ENCODE measurements at places on chromosomes 5 and 9.

GRCh38 chr5:135329066-135329912, 69.7 kb downstream of the MACROH2A1 start:
- DNase-seq, result no peak

- no peak for DNase-seq
Measured at GRCh38 chr9:112009656-112010055, 113.0 kb downstream of the UGCG start.

GRCh38 chr9:1960342-1961042, 54.7 kb upstream of the SMARCA2 start:
- DNase-seq, result no peak

DNA sequence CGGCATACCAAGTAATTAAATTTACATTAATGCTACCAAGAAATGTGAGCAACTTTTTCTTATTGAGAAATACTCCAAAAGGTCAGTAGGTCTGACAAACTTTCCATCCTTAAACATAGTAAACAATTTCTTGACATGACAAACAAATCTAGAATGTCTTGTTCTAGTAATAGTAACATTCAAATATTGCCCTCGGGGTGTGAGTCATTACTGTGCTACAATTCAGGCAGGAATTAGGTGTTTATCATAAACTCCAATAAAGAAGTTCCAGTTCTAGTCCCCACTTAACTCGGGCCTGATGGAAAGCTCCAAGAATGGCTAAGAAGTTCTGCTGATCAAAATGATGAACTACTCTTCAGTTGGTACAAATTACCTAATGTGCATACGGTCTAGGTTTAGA, 235.6 kb upstream of the TUSC1 start:
- no peak for DNase-seq

GRCh38 chr5:171882118-171882517, 96.5 kb downstream of the SMIM23 start:
- DNase-seq, result no peak

DNA sequence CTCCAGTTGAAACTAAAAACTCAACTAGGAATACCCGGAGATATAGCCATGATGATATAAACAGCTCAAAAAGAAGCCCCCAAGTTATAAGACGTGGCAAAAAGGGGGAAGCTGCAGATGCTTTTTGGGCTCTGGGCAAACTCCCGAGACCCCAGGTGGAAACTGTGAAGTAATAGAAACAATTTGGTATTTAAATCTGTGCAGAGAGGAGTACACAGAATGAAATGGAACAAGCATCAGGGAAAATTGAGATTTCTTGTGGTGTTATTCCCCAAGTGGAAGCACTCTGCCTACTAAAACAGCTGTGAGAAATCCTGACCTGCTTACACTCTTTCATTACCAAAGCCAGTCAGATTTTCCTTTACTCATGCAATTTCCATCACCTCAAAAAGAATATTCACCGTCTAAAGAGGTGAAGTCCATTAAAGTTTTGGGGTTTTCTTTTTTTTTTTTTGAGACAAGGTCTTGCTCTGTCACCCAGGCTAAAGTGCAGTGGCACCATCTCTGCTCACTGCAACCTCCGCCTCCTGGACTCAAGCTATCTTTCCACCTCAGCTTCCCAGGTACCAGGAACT, 23.5 kb downstream of the SAXO1 start:
- DNase-seq, result no peak

- DNase-seq, result no peak
Measured at GRCh38 chr5:174047472-174048099, 2.1 kb downstream of the NSG2 start.

GRCh38 chr5:141491323-141492167, 2.7 kb downstream of the PCDHGC5 start:
- DNase-seq, result no peak

GRCh38 chr5:14872070-14872989, 752 bp upstream of the ANKH start:
- DNase-seq, result peak; percentile 35

DNA sequence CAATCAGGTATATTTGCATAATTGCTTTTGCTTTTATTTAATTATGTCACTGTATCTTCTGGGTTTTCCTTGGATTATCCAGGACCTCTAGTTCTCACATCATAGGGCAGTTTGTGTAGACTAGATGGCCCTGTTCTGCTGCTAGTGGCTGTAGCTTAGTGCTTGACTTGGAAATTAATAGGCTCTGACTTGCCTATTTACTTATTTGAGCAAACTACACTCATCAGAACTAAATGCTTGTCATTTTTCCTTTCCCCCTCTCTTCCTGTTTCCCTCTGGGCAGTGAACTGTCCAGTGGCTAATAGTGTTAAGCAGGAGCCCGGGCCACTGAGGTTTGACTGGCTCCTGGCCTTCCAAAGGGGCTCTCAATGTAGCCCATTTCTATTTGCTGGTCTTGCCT, 135.7 kb downstream of the MAN2A1 start:
- no peak for DNase-seq

GRCh38 chr5:131509801-131510200, 125.2 kb downstream of the RAPGEF6 start:
- no peak for DNase-seq

DNA sequence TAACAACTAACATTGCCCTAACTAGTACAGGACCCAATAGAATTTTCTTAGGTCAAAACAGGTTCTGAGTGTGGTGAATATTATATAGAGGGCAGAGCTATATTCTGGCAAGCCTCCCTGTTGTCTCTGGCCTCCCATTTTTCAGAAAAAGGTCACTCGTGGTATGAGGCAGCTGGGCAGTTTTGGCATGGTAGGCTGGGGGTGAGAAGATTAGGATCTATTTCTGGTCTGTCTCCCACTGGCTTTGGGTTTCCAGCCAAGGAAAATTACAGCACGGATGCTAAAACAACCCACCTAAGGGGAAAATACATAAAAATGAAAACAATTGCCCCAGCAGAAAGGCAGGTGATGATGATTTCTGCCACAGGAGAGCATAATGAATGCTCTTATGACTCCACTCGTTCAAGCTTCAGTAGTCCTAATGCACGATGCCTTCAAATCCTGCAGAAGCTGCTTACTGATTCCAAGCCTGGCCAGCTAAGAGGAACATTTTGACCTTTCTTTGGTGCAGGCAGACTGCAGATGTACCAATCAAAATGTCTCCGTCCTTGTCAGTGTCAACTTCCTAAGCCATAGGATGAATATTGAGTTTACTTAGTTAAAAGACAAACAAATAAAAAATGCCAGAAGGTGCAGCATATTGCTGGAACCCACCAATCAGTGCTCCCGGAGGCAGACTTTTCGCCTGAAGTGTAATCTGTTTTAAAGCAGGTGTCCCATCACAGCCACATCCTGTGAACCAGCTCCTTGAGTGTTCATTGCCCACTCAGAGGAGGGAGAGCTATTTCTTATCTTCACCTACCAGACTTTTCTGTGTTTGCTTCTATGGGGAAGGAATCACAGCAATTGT, 435.4 kb downstream of the ZSWIM6 start:
- DNase-seq, result no peak

- DNase-seq, result no peak
Measured at GRCh38 chr9:90802386-90802985, 867 bp downstream of the SYK start.

- no peak for DNase-seq
Measured at GRCh38 chr5:114789773-114790402, 379.8 kb downstream of the TRIM36 start.

GRCh38 chr9:24939109-24939850, 393.6 kb upstream of the IZUMO3 start:
- DNase-seq, result no peak

All from activated naive CD4-positive, alpha-beta T cell (primary cell).